Motor neuron (in vitro differentiated cells): ENCODE measurements at places on chromosomes 2 and 18. TPM values are rescaled to one million over a fixed set of nuclear protein-coding genes. Genes with fewer than 3 reads are reported as not detected.

IL36RN gene
- 0.66 and 0.73 TPM in 2 replicates for total RNA-seq

DNA sequence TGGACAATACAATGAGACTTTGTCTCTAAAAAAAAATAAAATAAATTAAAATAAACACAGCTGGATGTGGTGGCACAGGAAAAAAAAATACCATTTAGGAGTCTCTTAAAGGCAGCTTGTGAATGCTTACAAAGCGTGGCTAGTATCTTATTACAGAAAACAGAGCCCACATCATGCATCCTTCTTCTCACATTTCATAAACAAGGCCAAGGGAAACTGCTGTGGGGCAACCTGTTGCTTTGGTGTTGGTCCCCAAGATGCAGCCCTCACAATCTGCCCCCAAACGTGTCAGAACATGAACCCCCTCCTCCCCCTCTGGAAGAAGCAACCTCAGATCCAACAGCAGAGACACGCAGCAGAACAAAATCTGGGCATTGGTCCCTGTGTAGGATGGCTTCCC, 2.6 kb downstream of the SLC14A1 start:
- no peak for ATAC-seq

- no peak for ATAC-seq
Observed at GRCh38 chr2:205311201-205311600, 371.1 kb upstream of the NRP2 start.

DNA sequence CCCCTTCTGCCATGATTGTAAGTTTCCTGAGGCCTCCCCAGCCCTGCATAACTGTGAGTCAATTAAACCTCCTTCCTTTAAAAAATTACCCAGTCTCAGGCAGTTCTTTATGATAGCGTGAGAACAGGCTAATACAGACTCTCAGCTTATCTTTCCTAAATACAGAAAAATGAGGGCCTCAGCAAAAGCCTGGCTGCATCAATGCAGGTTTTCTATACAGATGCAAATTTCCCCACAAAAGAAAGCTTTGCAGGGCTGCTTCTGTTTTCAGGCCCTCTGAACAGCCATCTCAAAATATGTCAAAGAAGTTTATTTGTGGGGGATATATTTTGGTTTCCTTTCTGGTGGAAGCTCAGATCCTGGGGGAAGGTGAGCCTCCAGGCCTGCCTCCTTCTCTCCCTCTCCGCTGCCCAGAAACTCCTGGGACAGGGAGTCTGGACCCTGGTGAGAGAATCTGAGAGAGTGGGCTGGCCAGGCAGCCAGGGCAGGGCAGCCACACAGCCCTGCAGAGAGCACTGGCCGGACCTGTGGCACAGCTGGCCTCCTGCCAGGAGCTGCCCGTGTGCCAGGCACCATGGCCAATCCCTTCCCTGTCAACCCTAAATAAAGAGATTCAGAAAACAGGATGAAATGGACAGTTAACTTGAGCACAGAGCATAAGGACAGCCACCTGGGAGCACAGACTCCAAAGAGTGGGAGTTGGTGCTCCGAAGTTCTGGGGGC, 21.6 kb upstream of the AGXT start:
- ATAC-seq: no peak

PTH2R gene
- 3.1 and 4.4 TPM in 2 replicates for total RNA-seq

GRCh38 chr18:74498712-74499627, 2.8 kb downstream of the CNDP2 start:
- no peak for ATAC-seq

GRCh38 chr18:30925795-30926194, 116.7 kb downstream of the DSC3 start:
- ATAC-seq: no peak

- ATAC-seq: no peak
Observed at GRCh38 chr2:156300337-156300736, 32.2 kb downstream of the NR4A2 start.

DNA sequence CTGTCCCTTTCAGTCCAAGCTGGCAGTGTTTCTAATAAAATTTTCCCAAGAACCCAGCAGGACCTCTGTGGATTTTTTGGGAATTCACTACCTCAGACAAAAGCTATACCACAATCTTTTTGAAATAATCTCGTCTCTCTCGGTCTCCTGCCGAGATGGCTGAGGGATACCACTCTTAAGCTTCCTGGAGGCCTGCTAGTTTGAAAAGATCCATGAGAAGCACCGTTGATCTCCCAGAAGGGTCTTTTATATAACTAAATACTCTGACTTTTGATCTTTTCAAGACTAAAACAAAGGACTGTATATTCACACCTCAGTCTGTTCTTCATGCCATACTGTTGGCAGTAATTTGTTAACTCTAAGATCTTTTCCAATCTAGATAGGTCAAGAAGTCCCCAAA, 141.7 kb downstream of the UPP2 start:
- no peak for ATAC-seq

LINC00305 gene
- total RNA-seq: not detected in 2 replicates

GRCh38 chr2:60486067-60486466, 67.4 kb downstream of the BCL11A start:
- no peak for ATAC-seq

DNA sequence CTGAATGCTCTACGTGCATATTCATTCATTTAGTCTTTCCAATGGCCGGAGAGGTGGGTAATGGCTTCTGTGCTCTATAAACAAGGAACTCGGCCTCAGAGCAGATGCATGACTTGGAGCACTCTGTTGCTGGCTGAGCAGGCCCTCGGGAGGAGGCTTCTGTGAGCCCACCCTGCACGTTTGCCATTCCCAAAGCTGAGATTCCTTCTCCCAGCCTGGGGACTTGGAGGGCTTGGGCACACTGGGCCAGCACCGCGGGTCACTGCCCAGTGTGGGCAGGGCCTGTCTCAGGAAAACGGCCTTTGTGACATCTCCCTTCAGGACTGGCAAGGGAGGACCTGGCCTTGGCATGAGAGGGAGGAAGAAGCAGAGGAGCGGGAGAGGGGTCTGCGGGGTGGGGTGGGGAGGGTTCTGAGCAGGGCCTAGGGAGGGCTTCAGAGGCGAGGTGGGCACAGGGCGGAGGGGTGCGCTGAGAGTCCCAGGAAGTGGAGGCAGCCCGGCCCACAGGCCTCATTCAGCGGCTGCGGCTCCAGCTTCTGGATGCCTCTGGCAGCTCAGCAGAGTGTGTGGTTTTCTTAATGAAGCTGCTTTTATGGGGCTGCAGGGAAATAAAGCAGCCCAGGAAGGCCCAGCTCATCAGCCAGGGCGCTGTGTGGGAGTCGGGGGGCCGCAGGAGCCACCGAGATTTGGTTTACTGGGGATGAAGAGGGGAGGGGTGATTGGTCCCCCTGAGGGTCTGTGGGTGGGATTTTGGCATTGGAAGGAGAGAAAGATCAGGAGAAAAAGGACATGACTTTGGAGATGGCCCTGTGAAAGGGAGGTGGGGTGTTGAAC, 51.7 kb upstream of the OTOF start:
- ATAC-seq: peak; percentile 46

KCNS3 gene
- 1.4 and 1.5 TPM in 2 replicates for total RNA-seq

DNA sequence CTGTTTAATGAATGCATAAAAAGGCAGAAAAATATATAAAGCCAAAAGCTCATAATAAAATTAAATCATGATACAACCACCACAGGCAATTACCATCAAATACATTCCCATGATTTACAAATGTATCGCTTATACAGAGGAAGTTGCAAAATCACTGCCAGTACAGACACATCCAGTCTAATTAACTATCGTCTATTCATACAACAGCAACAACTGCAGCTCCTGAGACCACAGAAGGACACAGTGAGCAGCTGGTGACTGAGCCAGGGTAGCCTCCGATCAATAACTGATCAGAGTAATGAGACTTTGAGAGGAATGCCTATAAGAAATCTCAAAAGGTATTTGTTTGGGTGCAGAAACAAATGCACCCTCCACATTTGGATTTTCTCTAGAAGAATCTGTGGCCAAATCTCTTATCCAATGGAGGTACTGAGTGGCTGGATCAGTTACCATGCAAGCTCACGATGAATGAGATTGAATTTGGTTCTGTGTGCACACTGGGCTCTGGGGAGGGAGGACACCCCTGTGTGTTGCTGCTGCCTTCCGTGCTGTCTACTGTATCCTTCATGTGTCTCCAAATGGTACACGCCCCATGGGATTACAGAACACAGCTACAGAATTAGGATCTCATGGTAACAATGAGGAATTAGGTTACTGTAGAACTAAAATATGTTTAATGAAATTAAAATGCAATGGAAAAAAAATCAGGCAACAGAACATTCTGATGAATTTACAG, 119.6 kb downstream of the MBP start:
- ATAC-seq: peak; percentile 56

DNA sequence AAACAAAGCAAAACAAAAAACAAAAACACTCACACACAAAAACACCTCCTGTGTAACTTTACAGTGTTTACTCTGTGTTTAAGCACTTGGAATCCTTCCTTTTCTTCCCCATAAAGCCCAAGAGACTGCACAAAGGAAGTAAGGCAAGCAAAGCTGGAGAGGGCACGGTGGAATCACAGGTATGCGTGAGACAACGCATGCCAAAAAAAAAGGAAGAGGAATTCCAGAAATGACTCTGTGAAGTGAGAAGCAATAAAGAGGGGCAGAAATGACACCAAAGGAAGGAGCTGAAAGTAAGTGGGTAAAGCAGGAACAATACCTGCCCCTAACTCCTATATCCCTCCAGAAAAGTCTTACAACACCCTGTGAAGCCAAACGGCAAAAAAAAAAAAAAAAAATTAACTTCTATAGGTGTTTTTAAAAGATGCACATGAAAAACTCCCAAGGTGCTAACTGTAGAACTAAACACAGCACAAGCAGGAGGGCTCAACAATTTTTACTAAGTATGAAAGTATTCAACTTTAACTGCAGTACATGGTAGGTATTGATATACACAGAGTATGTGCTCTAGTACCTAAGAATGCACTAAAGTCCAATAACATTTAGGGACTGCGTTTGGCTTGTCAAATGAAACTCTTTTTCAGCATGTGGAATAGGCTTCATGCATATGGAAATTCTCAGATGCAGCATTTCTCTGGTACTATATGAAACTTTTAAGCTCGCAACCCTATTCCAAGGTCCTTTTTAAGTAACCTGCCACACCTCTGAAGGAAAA, 9.1 kb downstream of the RND3 start:
- ATAC-seq: peak; percentile 52

CASP10 gene
- total RNA-seq: 0.05 and 0.25 TPM in 2 replicates
